ENCODE measurements at places on chromosomes 1 and 21.

- DNase-seq = no peak
Observed at GRCh38 chr1:75542818-75543570, 67.9 kb downstream of the SLC44A5 start.

- DNase-seq = no peak
Observed at GRCh38 chr21:45115141-45115540, 40.8 kb downstream of the ADARB1 start.

DNA sequence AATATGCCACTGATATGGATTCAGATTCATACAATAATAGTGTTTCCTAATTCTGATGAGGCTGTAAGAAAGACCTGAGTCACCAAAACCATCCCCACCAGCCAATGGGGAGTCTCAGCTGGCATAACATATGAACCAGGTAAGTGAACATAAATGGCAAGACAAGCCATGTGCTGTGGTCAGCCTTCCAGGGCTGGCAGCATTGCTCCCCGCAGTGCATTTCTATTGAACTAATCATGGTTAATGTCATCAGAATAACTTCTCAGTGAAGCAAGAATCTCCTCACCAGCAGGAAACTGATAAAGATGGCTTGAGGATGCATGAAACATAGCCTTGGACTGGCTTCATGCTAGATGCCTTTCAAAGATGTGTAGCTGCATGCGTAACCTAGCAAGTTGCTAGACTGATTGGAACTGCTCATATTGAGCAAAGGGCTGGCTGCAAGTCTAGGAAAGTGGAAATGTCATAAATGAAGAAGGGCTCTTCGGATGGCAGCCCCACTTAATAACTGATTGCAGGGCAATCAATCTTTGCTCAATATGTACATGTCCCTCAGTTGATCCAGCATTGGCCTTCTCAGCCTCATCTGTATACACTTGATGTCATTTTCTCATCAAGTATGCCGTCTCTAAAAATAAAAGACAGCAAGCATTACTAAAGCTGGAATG, 88.0 kb downstream of the NTNG1 start:
- no peak for DNase-seq

DNA sequence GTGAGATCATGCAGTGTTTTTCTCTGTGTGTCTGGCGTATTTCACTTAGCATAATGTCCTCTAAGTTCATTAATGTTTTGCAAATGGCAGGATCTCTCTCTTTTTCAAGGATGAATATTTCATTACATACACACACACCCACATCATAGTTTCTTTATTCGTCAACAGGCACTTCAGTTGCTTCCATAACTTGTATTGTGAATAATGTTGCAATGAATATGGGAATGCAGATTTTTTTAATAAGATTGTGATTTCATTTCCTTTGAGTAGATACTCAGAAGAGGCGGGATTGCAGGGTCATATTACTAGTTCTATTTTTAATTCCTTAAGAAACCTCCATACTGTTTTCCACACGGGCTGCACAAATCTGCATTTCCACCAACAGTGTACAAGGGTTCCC, 134.0 kb downstream of the CLEC20A start:
- DNase-seq = no peak

- no peak for DNase-seq
Observed at GRCh38 chr1:182575540-182576149, 13.4 kb downstream of the RNASEL start.

GRCh38 chr1:60290393-60290792, 216.8 kb upstream of the C1orf87 start:
- DNase-seq = no peak

- DNase-seq = no peak
Observed at GRCh38 chr1:39727221-39727931, 11.3 kb upstream of the PPIE start.

- peak; percentile 34 for DNase-seq
Observed at GRCh38 chr1:190477762-190478148, at the start of gene BRINP3. TSS of gene BRINP3 (minus strand) at chr1:190477864.

GRCh38 chr1:167491586-167492461, 26.5 kb downstream of the CD247 start:
- DNase-seq = no peak

DNA sequence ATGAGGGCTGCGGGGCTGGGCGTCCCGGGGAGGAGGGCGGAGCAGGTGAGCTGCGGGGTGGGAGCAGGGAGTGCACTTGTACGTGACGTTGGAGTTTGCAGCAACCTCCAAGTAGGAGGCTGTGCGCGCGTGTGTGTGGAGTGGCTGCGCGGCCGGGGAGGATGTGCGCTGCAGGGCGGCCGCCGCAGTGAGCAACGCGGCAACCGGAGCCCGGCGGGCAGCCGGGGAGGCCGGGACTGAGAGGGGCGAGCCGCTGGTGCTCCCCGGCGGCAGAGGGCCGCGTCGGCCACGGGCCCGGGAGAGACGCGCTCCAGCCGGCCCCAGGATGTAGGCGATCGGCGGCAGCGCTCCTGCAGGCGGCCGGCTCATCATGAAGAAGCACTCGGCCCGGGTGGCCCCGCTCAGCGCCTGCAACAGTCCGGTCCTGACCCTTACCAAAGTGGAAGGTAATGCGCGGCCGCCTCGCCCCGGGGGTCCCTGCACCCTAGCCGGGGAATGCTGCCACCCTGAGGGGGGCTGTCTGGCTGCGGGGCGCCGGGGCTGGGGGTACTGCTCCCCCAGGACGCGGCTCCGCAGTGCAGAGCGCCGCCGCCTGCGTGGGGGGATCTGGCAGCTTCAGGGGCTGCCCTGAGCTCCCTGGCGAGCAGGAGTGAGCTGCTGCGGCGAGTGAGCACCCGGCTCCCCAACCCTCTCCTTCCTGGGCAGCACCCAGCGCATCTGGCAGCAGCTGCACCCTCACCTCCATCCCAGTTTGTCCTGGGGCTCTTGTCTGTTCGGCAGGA, 158.9 kb upstream of the COA6 start:
- no peak for DNase-seq

DNA sequence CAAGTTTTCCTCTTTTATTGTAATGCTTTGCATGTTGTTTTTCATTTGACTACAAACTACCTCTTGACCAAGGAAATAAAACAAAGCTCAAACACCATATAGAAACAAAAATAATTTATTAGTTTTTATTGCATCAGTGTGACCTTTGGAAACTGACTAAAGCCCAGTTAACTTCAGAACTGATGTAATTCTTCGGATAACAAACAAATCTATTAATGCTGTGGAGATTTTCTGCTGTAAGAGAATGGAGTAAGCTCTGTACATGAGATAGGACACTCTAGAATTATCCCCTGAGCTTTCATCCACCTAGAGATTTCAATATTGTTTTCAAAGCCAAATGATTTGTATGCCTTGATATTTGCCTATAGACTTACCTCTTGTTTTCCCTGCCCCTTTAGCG, 154.0 kb upstream of the KCNK2 start:
- no peak for DNase-seq

DNA sequence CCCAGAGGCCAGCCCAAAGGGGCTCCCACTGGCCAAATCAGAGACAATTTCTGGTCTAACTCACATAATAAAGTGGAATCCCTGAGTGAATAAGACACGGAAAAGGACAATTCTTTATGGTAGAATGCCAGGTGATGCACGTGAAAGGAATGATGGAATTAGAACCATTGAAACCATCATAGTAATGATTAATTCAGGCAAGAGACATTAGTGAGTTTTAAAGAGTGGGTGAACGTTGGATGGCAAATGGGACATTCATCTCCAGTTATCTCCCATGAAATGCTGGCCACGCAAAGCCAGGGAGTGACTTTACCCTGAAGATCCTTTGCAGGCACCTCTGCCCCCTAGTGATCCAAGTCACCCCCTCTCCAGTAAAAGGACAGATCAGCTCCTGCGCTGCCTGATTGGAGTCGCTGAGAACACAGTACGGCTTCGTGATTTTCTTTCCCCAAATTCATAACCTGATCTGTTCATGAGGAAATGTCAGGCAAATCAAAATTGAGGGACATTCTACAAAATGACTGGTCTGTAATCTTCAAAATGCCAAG, 87.5 kb downstream of the AJAP1 start:
- no peak for DNase-seq

DNA sequence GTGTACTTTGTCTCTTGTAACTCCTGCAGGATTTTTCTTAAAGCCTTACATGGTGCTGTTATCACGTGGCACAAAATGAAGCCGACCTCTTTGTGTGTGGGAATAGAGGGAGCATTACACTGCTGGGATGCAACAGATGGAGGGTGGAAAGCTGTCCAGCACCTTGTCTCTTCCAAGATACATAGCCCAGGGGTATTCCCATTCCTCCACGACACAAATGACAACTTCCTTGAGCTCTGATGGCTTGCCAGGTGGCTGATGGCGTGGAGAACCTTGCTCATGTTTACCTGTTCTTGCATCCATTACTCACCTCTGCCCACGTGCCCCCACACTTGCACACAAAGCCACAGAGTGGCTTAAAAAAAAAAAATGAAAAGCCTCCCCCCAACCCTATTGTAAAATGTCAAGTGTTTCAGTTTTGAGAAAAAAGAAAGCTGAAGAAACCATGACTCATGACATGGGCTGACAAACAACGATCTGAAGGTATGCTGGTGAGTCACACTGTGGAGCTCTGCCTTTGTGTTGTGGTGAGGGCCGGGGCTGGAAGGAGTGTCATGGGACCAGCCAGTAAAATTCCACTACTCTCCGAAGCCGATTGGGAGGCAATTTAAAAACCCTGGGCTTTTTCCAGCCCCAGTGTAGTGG, 32.0 kb upstream of the ATP5PO start:
- peak; percentile 54 for DNase-seq
